ENCODE measurements at places on chromosomes 5 and 9.
A peak's percentile ranks its signal among the peaks of the same experiment; 100 is the strongest.

DNA sequence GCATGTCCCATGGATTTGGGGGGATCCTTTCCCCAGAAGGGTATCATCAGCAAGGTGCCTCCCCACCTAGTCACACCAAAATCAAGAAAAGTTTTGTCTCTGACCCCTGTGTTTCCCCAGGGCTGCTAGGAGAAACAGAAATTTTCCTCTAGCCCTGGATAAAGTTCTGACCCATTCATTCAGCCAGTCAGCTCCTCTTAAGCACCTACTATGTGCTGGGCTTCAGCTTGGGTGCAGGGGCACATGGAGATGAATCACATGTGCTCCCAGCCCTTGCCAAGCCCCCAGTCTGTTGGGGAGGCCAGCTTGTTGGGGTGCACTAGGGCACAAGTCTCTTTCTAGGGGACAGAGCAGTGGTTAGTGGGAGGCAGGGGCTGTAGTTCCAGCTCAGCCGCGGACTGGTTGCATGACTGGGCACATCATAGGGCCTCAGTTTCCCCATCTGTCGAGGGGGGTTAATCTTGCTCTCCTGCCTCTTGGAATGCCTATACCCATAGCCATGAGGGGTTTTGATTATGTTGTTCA, 3.9 kb downstream of the DAB2IP start:
- DNase-seq: peak; percentile 48

- no peak for DNase-seq
Observed at GRCh38 chr5:41482715-41483114, 27.7 kb downstream of the PLCXD3 start.

- no peak for DNase-seq
Observed at GRCh38 chr9:120916588-120916987, 10.0 kb downstream of the TRAF1 start.

GRCh38 chr9:93574900-93575795, 1.2 kb upstream of the PHF2 start:
- DNase-seq: no peak

- no peak for DNase-seq
Observed at GRCh38 chr9:89744255-89744648, 139.4 kb downstream of the GADD45G start.

- DNase-seq: no peak
Observed at GRCh38 chr5:93660677-93661076, 77.7 kb downstream of the NR2F1 start.

DNA sequence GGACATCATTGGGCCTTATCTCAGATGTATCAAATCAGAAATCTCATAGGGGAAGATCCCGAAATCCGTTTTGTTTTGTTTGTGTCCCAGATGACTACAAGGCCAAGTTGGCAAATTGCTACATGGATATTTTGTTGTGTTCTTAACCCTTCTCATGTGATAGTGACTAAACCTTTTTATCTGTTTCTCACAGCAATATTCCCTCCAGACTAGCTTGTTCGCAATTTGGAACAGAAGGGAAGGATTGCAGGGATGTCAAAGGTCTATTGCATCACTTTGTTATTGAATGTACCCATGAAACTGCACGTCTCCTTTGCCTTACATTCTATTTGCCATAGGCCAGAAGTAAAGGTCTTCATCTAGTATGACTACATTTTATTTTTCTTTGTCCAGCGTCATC, 453.9 kb downstream of the NFIB start:
- no peak for DNase-seq

DNA sequence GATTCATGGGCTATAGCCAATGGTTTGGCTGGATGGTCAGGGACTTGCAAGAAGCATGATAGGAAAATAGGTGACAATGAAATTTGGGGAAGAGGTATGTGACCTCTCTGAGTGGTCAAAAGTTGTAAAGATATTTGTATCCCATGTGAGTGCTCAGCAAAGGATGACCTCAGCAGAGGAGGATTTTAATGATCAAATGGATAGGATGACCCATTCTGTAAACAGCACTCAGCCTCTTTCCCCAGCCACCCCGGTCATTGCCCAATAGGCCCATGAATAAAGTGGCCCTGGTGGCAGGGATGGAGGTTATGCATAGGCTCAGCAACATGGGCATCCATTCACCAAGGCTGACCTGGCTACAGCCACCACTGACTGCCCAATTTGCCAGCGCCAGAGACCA, 138.4 kb upstream of the SPDL1 start:
- DNase-seq: no peak

- DNase-seq: no peak
Observed at GRCh38 chr5:163565492-163565891, 60.1 kb downstream of the MAT2B start.

DNA sequence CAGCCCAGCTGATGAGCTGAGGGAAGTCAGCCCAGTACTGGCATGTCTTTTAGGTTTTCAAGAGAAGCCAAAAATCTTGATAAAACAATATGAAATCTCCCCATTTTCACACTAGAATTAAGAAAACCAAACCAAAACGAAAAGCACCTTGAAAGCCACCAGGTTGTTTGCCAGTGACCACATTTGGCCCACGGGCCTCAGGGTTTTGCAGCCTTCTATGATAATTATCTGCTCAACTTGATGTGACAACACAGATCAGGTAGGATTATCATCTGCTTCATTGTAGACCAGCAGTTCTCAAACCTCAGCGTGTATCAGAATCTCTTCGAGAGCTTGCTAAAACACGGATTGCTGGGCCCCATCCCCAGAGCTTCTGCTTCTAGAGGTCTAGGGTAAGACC, 101.4 kb downstream of the GALNT10 start:
- no peak for DNase-seq

- no peak for DNase-seq
Observed at GRCh38 chr5:64384765-64385164, 121.0 kb upstream of the RGS7BP start.

DNA sequence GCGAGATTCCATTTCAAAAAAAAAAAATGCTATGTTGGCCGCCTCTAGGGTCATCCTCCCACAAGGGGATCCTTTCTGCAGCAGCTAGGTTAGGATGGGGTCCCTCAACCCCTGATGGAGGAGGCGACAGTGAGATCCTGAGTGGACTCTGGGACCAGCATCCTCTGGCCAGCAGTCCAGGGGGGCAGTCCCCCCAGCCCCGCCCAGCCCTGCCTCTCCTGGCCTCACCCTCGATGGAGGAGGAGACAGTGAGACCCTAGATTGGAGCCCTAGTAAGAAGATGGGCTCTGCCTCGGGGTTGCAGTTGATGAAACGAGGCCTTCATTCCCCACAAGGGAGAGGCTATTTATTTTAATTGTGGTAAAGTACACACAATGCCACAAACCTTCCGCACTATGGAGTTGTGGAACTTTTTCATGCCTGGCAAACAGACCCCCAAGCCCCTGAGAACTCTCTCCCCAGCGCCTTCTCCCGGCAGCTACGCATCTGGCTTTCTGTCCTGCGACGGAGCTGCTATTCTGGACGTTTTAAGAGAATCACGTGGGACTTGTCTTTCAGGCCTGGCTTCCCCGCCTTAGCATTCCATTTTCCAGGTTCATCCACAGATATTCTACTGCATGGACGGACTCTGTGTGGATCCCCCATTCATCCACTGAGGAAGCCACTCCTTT, 15.8 kb downstream of the VAV2 start:
- DNase-seq: peak; percentile 36

GRCh38 chr5:129966071-129966470, 61.8 kb downstream of the CHSY3 start:
- DNase-seq: no peak

DNA sequence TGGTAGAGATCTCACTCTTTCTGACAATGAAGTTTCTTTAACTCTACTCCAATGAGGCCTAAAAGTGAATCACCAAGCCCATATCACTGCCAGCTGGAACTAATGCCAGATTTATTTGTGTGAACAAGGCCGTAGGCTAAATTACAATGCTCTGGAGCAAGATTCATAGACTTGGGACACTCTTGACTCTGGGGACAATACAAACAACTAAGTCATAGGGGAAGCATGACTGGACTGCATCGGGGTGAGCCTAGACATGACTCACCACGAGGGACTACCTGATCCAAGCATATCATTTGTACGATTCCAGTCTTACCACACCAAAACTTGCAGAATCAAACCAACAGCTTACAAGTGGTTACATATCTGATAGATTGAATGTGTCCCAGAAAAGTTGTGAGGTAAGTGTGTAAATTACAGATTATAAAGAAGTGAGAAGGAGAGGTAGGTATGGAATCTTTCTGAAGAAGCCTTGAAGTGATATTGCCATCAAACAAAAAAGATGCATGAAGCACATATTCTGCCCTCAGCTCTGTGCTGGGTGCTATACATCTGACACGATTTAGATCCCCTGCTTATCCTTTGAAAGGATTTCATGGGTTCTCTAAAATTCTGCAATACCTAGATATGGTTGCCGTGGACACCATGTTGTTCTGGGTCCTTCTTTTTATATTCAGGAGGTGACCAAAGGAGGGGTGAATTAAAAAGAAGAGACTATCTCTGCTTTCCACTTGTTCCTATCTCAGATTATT, 199.3 kb upstream of the PDE4D start:
- DNase-seq: no peak

DNA sequence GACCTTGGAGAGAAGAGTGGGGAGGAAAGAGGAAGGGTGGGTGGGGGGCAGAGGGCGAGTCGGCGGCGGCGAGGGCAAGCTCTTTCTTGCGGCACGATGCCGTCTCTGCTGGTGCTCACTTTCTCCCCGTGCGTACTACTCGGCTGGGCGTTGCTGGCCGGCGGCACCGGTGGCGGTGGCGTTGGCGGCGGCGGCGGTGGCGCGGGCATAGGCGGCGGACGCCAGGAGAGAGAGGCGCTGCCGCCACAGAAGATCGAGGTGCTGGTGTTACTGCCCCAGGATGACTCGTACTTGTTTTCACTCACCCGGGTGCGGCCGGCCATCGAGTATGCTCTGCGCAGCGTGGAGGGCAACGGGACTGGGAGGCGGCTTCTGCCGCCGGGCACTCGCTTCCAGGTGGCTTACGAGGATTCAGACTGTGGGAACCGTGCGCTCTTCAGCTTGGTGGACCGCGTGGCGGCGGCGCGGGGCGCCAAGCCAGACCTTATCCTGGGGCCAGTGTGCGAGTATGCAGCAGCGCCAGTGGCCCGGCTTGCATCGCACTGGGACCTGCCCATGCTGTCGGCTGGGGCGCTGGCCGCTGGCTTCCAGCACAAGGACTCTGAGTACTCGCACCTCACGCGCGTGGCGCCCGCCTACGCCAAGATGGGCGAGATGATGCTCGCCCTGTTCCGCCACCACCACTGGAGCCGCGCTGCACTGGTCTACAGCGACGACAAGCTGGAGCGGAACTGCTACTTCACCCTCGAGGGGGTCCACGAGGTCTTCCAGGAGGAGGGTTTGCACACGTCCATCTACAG, 760 bp downstream of the NPR3 start:
- peak; percentile 96 for DNase-seq

GRCh38 chr9:111970827-111971226, 74.2 kb downstream of the UGCG start:
- DNase-seq: no peak

GRCh38 chr5:3512361-3513095, 83.1 kb upstream of the IRX1 start:
- DNase-seq: no peak

DNA sequence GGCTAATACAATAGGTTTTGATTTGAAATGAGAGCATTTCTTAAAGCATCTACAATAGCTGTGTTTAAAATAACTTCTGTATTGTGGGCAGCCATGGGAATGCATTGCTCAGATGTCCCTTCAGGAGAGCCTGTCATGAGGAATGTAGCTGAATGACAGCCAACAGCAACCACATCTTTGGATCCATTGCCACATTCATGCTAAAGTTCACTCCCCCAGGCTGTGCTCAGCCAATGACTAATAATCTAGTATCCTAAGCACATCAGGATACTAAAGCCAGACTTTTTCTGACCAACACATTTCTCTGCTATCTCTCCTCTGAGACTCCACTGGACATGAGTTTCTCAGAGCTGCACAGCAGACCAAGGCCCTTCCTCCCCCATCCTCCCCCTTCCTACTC, 45.5 kb downstream of the HTR1A start:
- no peak for DNase-seq

DNA sequence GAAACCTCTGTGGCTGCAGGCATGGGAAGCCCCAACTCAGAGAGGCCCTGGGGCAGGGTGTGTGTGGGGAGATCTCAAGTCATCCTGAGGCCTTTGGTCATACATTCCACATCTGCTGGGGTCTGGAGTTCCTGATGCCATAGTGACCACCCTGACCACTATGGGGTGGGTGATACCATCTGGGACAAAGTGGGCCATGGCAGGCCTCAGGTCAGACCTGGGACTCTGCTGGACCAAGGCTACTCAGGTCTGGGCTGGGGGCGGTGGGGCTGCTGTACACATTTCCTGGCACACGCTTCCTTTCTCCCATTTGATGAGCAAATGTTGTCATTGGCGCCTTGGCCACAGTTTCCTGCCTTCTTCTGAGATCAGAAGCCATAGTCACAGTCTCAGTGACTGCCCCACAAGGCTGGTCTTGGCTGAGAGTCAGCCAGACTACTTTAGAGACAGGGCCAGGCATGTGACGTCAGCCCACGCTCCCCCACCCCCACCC, 15.1 kb upstream of the ACSL6 start:
- DNase-seq: no peak

DNA sequence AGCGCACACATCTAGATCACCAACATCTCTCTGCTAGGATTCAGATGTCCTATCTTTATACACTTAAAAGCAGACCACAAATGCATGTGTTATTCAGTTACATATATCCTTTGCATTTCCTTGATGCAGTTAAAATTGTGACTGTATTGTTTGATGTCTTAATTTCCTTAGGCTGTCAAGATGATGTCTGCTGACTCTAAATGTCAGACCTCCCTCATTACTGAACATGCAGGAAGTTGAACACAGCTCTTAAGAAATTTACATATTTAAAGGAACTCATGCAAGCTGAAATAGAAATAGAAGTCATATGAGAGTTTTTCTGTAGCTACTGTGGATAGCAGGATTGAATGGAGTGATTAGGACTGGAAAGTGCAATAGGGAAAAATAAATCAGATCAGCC, 336.5 kb upstream of the SEMA6A start:
- DNase-seq: no peak

- peak; percentile 32 for DNase-seq
Observed at GRCh38 chr5:150577378-150578139, 62.9 kb upstream of the SYNPO start.

Data from chondrocyte (in vitro differentiated cells).